Upper lobe of right lung (tissue), 1 donor: ENCODE measurements at places on chromosomes 2 and 18. TPM values are rescaled to one million over a fixed set of nuclear protein-coding genes. Genes with fewer than 3 reads are reported as not detected.

- no peak overlapping the region for H3K4me3 ChIP-seq
- no peaks in the 10 kb centered on the region for H3K4me1 ChIP-seq
- no peak overlapping the region for H3K27ac ChIP-seq
- DNase-seq: no peak
- H3K36me3 ChIP-seq: no peaks in the 10 kb centered on the region
- no peaks in the 10 kb centered on the region for H3K27me3 ChIP-seq
Measured at GRCh38 chr2:67232936-67233335, 164.2 kb upstream of the ETAA1 start.

- peaks cover 9% of the 10 kb centered on the region for H3K4me1 ChIP-seq
- no peaks in the 10 kb centered on the region for H3K27me3 ChIP-seq
- no peak overlapping the region for H3K4me3 ChIP-seq
Measured at GRCh38 chr2:174774886-174775285, 10.6 kb upstream of the CHRNA1 start.

DNA sequence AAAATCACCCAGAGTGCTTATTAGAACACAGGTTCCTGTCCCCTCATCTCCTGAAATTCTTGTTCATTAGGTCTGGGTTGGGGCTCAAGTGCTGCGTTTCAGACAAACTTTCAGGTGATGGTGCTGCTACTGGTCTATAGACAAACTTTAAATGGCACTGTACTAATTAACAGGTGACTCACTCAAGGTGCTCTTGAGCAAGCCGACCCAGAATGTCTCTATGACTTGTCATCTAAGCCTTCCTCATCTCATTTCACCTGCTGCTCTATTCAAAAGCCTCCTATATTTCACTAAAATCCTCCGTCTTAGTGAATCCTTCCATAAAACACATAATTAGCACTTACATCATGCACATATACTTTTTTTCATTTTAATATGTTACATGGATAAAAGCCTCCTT lies 29.9 kb upstream of the STK39 start:
- no peak overlapping the region for H3K27ac ChIP-seq
- DNase-seq: no peak
- no peaks in the 10 kb centered on the region for H3K36me3 ChIP-seq
- no peak overlapping the region for H3K4me3 ChIP-seq
- no peaks in the 10 kb centered on the region for H3K27me3 ChIP-seq
- H3K4me1 ChIP-seq: no peaks in the 10 kb centered on the region

DNA sequence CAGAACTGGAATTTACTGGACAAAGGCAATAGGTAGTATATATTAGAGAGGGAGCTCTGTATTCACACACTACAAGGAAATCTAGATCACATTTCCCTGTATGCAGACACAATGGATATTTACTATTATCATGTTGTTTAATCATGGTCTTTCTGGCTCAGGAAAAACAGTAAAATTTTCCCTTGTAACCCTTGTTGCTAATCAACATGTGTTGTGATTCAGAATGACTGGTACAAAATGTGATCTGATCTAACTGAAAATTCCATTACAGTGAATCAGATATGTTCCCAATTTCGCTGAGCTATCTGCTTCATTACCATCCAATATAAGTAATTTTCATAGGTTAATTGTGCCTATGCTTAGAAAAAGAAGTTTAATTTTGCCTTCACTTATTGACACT lies 1109.7 kb downstream of the LRP1B start:
- H3K4me3 ChIP-seq: no peak overlapping the region
- H3K4me1 ChIP-seq: no peaks in the 10 kb centered on the region

- no peaks in the 10 kb centered on the region for H3K36me3 ChIP-seq
- H3K4me3 ChIP-seq: no peak overlapping the region
- no peak overlapping the region for H3K27ac ChIP-seq
- peaks cover 3% of the 10 kb centered on the region for H3K4me1 ChIP-seq
Measured at GRCh38 chr2:213034585-213034984, 116.8 kb downstream of the IKZF2 start.

DNA sequence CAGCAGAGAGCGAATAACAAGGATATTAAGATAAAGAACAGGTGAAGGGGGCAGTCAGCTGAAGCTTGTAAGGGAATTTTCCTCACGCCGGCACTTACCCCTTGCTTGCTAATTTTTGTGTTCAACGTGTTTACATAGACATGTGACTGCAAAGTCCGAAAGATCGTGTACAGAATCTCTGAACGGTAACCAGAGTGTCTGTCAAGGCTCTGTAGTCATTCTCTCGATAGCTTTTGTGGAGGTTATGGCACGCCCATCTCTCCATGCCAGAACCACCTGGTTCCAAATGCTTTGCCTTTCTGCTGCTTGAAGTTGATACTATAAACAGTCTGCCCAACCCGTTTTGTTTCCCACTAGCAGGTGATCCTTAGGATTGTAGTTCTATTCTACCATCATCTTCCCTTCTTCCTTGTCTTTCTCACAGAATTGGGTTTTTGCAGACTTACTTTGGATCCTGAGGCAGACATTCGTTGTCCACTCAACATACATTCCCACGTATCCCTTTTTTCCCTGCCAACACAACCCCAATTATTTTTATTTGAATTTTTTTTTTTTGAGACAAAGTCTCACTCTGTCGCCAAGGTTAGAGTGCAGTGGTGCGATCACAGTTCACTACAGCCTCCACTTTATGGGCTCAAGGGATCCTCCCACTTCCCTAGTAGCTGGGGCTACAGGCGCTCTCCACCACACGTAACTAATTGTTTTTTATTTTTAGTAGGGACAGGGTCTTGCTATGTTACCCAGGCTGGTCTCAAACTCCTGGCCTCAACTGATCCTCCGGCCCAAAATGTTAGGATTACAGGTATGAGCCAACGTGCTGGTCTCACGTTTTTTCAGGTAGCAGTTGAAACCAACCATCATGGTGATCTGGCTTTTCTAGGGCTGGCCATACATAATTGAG lies 1.3 kb upstream of the USP34 start:
- peak overlapping the region; percentile 99 for H3K27ac ChIP-seq
- no peak for DNase-seq
- peaks cover under 1% of the 10 kb centered on the region for H3K36me3 ChIP-seq
- no peaks in the 10 kb centered on the region for H3K27me3 ChIP-seq
- H3K4me1 ChIP-seq: peaks cover 21% of the 10 kb centered on the region
- H3K4me3 ChIP-seq: peak overlapping the region; percentile 90

DNA sequence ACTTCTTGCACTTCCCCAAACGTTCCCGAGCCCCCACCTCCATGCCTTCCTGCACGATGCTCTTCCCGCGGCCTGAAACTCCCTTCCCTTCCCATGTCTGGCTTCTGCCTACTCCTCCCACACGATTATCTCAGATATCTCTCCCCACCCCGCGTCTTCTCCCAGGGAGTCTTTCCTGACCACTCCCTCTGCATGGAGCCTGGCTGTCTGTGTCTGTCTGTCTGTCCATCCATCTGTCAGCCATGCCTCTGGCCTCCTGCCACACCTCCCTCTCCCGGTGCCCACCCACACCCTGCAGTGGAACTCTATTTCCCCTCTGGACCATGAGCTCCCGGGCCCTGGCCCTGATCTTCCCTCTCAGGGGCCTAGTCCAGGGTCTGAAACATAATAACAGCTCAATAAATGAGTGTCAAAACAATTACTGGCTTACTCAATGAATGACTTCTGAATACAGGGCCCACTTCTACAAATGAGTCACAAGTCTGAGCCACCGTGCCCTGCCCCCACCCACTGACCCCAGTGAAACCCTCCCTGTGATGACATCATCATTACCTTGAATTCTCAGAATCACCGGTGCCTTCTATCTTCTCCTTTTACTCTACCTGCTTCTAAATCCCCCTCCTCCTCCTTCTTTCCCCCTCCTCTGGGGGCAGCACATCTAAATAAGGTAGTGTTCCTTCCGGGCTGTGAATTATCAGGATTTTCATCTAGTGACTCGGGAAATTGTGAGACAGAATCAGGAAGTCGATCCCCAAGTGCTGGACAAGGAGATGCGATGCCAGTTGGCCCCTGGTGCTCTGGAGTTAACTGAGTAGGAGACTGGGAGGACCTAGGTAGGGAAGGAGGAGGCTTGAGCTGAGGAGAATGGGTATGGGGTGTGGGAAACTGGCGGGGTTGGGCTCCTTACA lies 46.1 kb upstream of the PLB1 start:
- no peak overlapping the region for H3K4me3 ChIP-seq
- H3K36me3 ChIP-seq: no peaks in the 10 kb centered on the region
- no peak for DNase-seq
- peaks cover 13% of the 10 kb centered on the region for H3K4me1 ChIP-seq
- no peaks in the 10 kb centered on the region for H3K27me3 ChIP-seq
- H3K27ac ChIP-seq: no peak overlapping the region

- H3K4me1 ChIP-seq: no peaks in the 10 kb centered on the region
- no peak overlapping the region for H3K4me3 ChIP-seq
- DNase-seq: no peak
- no peaks in the 10 kb centered on the region for H3K27me3 ChIP-seq
Measured at GRCh38 chr2:37412231-37412630, 67.8 kb downstream of the QPCT start.

GRCh38 chr2:170501421-170502043 lies 213.6 kb upstream of the SP5 start:
- H3K27ac ChIP-seq: no peak overlapping the region
- H3K36me3 ChIP-seq: no peaks in the 10 kb centered on the region
- peaks cover 10% of the 10 kb centered on the region for H3K4me1 ChIP-seq
- no peak for DNase-seq
- H3K27me3 ChIP-seq: no peaks in the 10 kb centered on the region

- no peak overlapping the region for H3K27ac ChIP-seq
- DNase-seq: no peak
- no peaks in the 10 kb centered on the region for H3K4me1 ChIP-seq
Measured at GRCh38 chr2:128593879-128594650, 275.4 kb upstream of the HS6ST1 start.

DNA sequence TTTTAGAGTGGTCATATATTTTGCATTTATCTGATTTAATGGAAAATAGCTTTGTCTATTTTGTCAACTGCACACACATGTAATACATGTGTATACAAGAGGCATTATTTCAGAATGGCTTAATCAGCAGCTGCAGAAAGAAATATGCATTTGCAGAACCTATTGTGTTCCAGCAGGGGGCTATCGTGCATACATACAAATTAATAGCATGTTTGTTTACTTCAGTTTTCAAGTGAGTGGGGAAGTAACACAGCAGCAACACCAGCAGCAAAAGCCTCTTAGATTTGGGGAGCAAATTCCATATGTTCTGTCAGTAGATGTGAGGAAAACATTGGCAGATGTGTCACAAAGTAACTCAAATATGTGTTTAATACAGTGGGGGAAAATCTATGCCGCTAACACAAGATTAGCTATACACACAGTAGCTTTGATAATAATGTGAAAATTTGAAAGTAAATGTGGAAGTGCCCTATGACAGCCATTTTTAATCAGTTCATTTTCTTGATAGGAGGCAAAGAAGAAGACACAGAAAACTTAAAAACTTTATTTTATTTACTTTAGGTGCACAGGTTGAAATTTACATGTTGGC lies 218.1 kb downstream of the WDR7 start:
- no peaks in the 10 kb centered on the region for H3K36me3 ChIP-seq
- H3K4me1 ChIP-seq: no peaks in the 10 kb centered on the region
- no peak overlapping the region for H3K4me3 ChIP-seq
- H3K27me3 ChIP-seq: no peaks in the 10 kb centered on the region
- no peak for DNase-seq
- H3K27ac ChIP-seq: no peak overlapping the region

The RAPGEF4 gene
- 21.8 TPM for total RNA-seq

The PUS10 gene
- 8.9 TPM for total RNA-seq

The TEKT4 gene
- total RNA-seq: not detected
